D341Med (cell line): ENCODE measurements at places on chromosomes 11 and 22.

GRCh38 chr22:17489101-17489500 is 74.2 kb upstream of the SLC25A18 start:
- no peak for DNase-seq

DNA sequence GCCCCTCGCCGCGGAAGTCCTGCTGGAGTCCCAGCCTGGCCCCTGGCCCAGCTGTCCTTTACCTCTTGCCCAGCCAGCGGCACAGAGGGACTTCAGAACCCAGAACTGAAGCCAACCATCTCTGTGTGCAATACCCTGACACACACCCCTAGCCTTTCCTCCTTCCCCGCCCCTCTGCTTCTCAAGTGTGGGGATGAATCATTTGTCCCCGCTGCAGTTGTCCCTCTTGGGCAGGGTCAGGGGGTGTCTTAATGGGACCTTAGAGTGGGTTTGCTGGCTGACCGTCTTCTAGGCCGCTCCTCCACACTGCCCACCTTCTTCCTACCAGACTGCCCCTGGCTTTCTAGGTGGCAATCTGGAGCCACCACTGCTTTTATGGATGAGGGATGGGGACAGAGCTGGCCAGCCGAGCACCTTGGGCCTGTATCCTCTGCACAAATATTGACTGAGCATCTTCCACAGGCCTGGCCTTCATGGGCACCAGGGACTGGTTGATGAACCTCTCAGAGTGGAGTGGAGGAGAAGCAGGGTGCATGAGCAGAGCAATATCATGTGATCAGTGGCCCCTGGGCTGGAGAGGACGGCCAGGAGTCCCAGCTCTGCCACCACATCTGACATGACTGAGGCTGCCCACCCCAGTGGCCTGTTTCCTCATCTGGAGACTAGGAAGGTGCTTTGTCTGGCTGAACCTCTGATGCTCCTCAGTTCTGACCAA is 668 bp upstream of the CHST1 start:
- DNase-seq: no peak

GRCh38 chr11:122207505-122207904 is 91.5 kb upstream of the BLID start:
- DNase-seq: no peak

- no peak for DNase-seq
Observed at GRCh38 chr11:59552844-59553243, 41.5 kb downstream of the OR4D9 start.

DNA sequence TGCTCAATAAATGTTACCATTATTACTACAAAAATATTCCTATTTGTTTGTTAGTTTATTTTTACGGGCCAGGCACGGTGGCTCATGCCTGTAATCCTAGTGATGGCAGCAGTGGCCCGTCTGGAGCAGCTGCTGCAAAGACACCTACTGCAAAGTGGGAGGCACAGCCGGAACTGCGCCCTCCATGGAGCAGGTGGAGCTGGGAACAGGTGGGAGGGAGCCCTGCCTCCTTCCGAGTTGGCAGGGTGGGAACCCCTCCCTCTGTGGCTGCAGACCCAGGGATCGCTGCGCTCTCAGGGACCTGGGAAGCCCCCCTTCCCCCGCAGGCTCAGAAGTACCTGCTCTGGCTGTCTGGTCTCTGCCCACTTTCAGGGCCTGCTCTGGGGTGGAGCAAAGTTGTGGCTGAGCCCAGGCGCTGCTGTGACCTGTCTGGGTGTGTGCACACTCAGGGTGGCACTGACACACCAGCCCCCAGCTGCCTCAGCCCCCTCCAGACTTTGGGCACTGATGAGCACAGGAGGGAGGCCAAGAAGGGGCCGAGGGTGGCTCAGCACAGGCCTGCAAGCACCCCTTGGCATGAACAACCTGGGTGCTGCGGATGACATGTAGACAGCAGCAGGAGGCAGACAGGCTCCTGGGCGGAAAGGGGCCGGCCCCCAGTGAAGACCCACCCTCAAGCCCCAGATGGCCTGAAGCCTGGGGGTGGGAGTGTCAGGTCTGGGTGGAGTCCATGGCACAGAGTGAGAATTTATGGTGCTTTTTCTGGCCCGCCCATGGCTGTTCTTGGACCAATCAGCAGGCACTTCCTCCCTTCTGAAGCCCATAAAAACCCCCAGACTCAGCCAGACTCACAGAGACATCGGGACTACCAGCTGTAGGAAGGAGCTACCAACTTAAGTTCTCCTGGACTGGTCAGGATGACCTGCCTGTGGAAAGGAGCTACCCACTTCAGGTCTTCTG is 103.7 kb upstream of the CLMP start:
- no peak for DNase-seq

GRCh38 chr11:61793083-61793828 is 545 bp downstream of the FEN1 start:
- DNase-seq: no peak
